WTC11 (cell line): ENCODE measurements at places on chromosomes 11 and 22. TPM values are rescaled to one million over a fixed set of nuclear protein-coding genes. Genes with fewer than 3 reads are reported as not detected.

DNA sequence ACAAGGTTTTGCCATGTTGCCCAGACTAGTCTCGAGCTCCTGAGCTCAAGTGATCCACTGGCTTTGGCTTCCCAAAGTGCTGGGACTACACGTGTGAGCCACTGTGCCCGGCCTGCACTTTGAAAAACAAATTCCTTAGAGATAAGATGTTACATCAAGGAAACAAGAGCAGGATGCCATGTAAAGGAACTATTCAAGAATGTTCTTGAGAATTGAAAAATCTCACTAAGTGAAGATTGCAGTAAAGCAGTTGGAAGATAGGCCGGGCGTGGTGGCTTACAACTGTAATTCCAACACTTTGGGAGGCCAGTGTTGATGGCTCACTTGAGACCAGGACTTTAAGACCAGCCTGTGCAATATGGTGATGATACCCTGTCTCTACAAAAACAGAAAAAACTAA is 88.1 kb downstream of the PACS1 start:
- no peak for DNase-seq

DNA sequence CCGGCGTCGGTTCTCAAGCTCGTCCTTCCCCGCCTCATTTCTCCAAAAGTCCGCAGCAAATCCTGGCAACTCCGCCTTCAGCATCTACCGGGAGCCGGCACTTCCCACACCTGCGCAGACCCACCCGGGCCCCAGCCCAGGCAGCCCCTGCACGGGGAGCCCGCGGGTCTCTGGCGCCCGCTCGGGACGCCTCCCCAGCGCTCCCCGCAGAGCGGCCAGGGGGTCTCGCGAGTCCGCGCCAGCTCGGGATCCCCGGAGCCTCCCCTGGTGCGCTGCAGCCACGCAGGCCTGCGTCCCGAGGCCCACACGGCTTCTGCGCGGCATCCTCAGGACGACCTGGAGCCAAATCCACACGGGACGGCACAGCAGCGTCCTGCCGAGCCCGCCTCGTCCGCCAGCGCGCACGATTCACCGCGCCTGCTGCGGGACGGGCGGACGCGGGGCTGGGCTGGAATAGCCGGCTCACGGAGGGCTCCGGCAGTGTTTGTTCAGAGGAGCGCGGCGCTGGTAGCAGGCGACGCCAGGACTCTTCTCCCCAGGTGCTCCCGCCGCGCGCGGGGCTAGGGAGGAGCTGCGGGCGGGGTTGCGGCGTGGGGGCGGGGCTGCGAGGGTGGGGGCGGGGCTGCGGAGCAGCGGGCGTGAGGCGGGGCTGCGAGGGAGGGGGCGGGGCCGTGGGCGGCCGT is 816 bp upstream of the PHRF1 start:
- peak; percentile 74 for DNase-seq

GRCh38 chr11:32427935-32428664 is 7.2 kb downstream of the WT1 start:
- DNase-seq, result peak; percentile 60

NRIP3 gene
- total RNA-seq, result 3.9 to 4.5 TPM (median 4.4 TPM) in 3 replicates

- no peak for DNase-seq
These were observed 688 bp upstream of the LRRC74B start for GRCh38 chr22:21044931-21045584.

MRGPRE gene
- total RNA-seq, result not detected in 3 replicates

GRCh38 chr11:66639066-66639813 is 737 bp downstream of the RBM4 start:
- no peak for DNase-seq

DNA sequence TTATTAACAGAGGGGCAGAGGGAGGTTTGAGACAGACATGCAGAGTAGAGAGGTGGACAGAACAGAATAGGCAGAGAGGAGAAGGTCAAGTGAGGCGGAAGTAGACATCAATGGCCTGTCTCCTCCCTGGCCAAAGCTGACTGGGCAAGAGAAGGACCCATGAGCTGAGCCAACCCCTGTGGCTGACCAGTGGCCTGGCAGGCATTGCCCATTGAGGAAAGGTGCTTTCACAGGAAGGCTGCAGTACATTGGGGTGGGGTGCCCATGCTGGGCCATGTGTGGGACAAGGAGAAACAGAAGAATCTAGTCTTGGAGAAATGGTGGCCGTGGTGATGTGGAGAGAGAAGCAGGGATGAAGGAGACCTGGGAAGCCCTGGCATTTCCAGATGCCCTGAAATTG is 76.0 kb downstream of the MYEOV start:
- no peak for DNase-seq

GGTLC2 gene
- total RNA-seq, result not detected in 3 replicates

DNA sequence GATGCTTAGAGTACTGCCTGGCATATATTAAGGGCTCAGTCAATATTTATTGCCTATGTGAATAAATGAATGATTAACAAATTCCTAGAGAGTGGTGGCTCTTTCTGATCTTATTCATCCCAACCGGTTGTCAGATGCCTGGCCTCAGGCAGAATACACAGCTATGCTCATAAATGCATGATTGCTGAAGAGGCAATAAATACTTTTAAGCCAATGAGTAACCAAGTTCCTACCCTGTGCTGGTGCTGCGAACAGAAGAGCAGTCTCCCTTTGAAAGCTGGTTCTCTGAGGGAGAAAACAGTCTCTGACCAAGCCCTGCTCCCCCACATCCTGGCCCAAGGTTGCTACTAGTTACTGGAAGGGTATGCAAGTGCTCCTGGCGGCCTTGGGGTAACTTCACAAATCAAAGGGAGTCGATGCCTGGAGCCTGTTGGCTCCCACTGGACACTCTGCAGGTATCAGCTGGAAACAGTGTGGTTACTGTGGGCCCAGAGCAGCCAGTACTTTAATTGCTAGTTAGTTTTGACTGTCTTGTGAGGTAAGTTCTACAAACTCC is 2.8 kb downstream of the USH1C start:
- no peak for DNase-seq

- no peak for DNase-seq
These were observed 282.8 kb downstream of the NTM start for GRCh38 chr11:131653260-131653659.

ANO9 gene
- 13.2 to 17.6 TPM (median 16.6 TPM) in 3 replicates for total RNA-seq

DNA sequence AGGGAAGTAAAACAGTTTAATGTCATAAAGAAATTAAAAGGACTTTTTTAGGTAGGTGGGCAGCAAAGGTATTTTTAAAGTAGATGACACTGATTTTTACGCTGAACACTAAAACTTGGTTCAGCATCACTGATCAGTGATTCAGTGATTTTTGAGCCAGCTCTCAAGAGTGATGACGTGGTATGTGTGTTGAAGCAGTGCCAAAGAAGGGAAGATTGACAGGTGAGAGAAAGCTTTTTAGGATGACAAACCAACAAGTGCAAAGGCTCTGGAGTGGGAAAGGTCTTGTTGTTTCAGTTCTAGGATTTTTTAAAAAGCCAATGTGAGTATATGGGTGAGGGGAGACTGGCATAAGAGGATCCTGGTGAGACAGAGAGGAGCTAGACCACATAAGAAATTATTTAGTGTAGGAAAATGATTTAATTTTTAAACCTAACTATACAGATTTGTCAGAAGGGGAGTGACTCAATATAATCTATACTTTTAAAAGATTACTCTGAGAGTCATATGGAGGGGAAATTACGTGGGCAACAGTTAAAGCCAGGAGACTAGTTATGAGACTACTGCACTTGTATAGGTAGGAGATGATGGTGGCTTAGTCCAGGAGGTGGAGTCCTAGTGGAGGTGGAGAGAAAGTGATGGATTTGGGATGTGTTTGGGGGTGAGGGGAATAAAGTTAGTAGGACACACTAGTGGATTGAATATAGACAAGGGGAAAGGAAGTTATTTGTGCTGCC is 17.6 kb upstream of the CALCB start:
- DNase-seq, result no peak

DNA sequence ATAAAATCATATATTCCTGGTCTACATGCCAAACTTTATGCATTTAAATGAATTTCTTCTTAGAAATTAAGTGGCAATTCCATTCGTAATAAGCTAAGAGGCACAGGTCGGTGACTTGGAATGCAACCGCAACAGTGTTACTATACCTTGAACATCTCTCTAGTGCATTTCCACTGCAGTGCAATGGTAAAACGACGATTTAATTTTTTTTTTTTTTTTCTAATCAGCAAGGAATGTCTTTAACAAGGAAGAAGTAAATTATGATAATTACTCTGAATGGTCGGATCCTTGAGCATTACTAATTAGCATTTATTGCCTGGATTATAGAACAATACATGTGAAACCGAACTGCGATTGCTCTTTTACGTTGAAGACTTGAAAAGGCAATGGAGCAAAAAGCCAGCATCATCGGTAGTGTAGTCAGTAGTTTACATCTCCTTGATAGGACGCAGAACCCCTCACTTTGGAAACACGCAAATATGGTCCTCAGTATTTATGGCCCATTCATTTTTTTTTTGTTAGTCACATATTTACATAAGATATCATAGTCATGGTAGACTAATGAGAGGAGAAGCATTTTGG is 20.2 kb downstream of the BLID start:
- DNase-seq, result no peak

SLC22A25 gene
- not detected in 3 replicates for total RNA-seq

DNA sequence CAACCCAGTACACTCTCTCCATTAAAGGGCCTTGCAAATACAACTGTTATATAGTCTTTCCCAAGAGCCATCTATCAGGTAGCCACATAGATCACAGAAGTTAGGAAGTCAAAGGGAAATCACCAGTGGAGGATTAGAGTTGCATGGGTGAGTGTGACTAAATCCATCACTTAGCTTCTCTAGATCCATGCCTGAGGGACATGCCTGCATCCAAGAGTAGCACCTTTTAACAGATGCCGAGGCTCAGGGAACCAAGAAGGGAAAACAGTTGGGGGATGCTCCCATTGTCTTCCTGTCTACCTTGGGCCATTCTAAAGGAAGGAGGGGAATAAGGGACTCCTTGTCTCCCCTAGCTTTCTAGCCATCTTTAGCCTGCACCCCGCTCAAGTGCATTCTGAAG is 77.9 kb downstream of the XRRA1 start:
- DNase-seq, result no peak

- DNase-seq, result peak; percentile 63
These were observed at the start of gene TMEM45B for GRCh38 chr11:129815596-129816461. TSS of gene TMEM45B (plus strand) at chr11:129815848. CDS start at chr11:129852483, 36,635 bp downstream.

DNA sequence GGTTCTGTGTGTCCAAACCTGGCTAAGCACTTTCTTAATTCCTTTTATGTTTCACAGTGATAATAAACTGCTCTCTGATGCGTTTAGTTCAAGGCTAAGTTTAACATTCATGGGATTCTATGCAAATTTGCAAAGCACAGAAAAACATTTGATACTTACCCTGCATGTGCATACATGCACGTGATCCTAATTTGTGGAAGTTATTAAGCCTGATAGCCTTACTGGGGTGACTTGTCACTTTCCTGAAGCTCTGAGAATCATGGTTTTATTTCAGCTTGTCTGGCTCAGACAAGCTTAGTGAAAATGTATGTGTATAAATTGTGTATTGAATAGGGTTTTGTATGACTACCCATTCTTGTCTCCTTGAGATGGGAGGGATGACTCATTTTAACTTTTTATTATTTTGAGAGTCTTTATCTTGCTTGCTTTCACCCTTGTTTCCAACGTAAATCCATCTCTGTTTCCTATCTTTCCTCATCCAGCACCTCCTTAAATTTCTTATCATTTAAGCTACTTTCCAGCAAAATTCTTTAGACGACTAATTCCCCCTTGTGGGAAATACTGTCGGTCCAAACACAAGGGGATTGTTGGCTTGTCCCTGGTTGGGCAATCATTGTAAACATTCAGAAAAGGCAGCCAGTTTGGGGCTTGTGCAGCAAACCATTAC is 167.1 kb downstream of the C11orf91 start:
- DNase-seq, result no peak

GRCh38 chr11:103907548-103908455 is 128.6 kb upstream of the DDI1 start:
- DNase-seq, result no peak

TOMT gene
- total RNA-seq, result not detected in 3 replicates

- DNase-seq, result no peak
These were observed 9.2 kb upstream of the RBM14 start for GRCh38 chr11:66607126-66607834.

- no peak for DNase-seq
These were observed 60.7 kb upstream of the FADD start for GRCh38 chr11:70142221-70142875.

GRCh38 chr11:74949753-74950137 is 679 bp downstream of the SPCS2 start:
- no peak for DNase-seq

SMTNL1 gene
- 0.26 to 0.39 TPM (median 0.34 TPM) in 3 replicates for total RNA-seq

- no peak for DNase-seq
These were observed 229.6 kb upstream of the BLID start for GRCh38 chr11:122345586-122345985.

- DNase-seq, result no peak
These were observed 53.2 kb downstream of the IRAG1 start for GRCh38 chr11:10640308-10640707.

GRCh38 chr11:73425108-73425507 is 48.9 kb downstream of the RELT start:
- no peak for DNase-seq

GRCh38 chr22:37188901-37189466 is 937 bp upstream of the C1QTNF6 start:
- no peak for DNase-seq

OR52I2 gene
- total RNA-seq, result not detected in 3 replicates

- no peak for DNase-seq
These were observed 9.0 kb downstream of the FAM118A start for GRCh38 chr22:45318558-45319323.

- no peak for DNase-seq
These were observed 534.9 kb downstream of the OPCML start for GRCh38 chr11:132997396-132997795.

GRCh38 chr11:8209208-8209807 is 40.5 kb upstream of the RIC3 start:
- peak; percentile 82 for DNase-seq

C22orf31 gene
- not detected in 3 replicates for total RNA-seq

GRCh38 chr11:60880643-60881282 is 13.4 kb downstream of the ZP1 start:
- DNase-seq, result no peak

DNA sequence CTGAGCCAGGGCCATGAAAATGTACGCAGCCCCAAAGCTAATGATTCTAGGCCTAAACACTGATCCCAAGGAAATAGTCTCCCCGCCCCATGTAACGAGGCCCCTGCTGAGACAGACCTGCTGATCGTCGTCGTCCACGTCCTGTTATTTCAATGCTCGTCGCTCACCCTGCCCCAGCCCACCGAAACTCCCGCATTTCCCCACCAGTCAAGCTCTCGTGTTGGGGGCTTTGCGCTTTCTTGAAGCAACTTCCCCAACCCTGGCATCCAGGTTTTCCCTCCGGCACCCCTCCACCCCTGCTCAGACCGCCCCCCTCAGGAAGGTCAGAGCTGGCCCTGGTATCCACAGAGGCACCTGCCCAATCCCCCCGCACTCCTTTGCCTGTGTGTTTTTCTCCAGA is 58.8 kb upstream of the LINC01488 start:
- no peak for DNase-seq

- no peak for DNase-seq
These were observed 113.2 kb downstream of the MIAT start for GRCh38 chr22:26770624-26771023.
